ENCODE measurements at places on chromosomes 6 and 20. TPM values are rescaled to one million over a fixed set of nuclear protein-coding genes. Genes with fewer than 3 reads are reported as not detected.

Gene DEF6
- 4.7 TPM for total RNA-seq

Gene SAMD3
- total RNA-seq, result not detected

Gene GPX5
- total RNA-seq, result not detected

Gene KHDRBS2
- not detected for total RNA-seq

Gene IL17F
- total RNA-seq, result not detected

Gene BIRC7
- total RNA-seq, result not detected

DNA sequence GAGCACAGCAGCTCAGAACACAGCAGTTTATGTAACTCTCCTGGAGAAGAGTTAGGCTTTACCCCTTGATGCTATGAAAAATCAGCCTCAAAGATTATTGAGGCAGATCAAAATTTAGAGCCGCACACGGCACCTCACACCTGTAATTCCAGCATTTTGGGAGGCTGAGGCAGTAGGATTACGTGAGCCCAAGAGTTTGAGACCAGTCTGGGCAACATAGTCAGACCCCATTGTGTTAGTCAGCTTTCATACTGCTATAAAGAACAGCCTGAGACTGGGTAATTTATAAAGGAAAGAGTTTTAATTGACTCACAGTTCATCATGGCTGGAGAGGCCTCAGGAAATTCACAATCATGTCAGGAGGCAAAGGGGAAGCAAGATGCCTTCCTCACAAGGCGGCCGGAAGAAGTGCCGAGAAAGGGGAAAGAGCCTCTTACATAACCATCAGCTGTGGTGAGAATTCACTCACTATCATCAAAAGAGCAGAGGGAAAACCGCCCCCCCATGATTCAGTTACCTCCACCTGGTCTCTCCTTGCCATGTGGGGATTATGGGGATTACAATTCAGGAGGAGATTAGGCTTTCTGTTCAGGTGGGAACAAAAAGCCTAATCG is 87.7 kb downstream of the SGK1 start:
- no peak for DNase-seq

DNA sequence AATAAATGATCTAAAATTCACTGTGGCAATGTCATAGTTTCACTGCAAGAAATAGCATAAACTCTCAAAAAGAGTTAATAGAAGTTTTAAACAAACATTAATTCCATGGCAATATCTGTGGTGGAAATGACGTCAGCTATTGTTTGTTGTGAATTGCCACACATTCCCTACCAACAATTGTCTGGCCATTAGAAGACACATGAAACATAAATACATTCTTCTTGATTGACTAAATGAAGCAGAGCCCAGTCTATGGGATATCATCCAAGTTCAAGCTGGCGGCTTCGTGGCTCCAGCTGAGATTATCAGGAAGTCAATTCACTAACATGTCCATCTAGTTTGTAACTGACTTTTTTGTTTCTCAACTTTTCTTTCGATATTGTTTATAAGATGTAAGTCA is 369.0 kb downstream of the ARHGAP18 start:
- DNase-seq, result no peak

- DNase-seq, result no peak
Observed at GRCh38 chr6:21708320-21708580, 114.7 kb downstream of the SOX4 start.

DNA sequence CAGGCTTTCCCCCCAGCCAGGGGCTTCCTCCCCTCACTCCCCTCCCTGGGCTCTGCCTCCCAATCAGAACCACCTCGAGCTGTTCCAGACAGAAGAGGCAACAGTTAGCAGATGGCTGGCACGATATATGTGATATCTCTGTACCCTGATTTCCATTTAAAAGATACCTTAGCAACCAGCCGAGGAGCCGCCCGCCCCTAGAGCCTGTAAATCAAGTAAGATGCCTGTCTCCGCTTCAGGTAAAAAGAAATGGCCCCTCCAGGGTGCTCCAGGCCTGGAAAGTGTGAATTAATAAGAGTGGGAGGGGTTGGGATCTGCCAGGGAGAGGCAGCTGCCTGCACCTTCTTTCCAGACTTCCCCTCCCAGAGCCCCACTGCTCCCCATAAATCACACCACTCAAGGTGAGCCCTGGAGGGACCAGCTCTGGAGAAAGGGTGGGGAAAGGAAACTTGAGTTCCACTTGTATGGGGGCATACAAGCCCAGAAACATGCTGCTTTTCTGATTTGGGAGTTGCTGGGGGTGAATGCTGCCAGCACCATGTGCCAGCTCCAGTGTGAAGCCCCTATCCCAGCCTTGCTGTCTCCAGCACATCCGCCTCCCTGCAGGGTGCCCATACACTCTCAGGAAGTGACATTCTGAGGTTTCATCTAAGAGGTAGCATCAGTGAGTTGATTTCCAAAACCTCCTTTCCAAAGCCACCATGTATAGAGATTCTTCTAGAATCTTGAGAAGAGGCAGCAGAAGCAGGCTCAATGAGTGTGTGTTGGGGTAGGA is 148.0 kb downstream of the LRFN2 start:
- DNase-seq, result no peak
